ENCODE measurements at places on chromosomes 12 and 14.

DNA sequence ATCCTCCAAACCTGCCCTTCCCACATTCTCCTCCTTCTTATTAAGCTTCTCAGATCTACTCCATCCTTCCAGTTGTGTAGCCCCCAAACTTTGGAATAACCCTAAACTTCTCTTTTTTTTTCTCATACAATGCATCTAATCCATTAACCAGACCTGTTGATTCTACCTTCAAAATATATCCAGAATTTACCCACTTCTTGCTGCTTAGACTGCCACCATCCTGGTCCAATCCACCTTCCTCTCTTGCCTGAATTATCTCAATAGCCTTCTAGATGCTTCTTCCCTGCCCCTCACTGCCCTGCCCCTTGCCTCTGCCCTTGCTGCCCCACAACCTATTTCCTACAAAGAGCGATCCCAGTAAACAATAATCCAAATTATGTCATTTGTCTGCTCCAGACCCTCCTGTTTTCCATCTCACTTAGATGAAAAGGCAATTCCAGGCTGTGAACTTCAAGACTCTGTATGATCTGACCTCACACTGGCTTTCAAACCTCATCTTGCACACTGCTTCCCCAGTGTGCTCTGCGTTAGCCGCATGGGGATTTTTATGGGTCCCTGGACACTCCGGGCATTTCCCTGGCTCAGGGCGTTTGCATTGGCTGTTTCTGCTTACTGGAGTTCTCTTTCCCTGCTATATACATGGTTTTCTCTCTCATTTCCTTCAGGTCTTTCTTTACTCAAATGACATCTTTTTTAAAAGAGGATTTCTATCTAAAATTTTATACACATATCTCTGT lies 42.6 kb upstream of the HIF1A start:
- no peak for DNase-seq

- DNase-seq, result no peak
Observed at GRCh38 chr14:79600406-79600805, 610.9 kb downstream of the DIO2 start.

GRCh38 chr14:33561488-33562175 lies 389.2 kb downstream of the EGLN3 start:
- DNase-seq, result no peak

DNA sequence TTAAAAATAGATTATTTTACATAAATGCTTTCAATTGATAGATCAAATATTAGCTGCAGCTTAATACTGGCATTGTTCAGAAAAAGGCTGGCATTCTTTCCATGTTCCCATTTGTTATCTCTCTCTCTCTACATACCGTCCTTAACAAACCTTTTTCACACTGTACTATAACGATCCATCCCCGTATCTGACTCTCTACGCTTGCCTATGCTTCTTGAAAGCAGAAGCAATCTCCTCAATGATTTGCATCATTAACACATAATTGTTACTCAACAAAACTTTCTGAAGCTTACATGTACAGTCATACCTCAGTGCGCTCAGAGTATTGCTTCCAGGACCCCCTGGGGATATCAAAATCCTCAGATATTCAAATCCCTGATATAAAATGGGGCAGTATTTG lies 89.7 kb downstream of the TMTC1 start:
- DNase-seq, result no peak

DNA sequence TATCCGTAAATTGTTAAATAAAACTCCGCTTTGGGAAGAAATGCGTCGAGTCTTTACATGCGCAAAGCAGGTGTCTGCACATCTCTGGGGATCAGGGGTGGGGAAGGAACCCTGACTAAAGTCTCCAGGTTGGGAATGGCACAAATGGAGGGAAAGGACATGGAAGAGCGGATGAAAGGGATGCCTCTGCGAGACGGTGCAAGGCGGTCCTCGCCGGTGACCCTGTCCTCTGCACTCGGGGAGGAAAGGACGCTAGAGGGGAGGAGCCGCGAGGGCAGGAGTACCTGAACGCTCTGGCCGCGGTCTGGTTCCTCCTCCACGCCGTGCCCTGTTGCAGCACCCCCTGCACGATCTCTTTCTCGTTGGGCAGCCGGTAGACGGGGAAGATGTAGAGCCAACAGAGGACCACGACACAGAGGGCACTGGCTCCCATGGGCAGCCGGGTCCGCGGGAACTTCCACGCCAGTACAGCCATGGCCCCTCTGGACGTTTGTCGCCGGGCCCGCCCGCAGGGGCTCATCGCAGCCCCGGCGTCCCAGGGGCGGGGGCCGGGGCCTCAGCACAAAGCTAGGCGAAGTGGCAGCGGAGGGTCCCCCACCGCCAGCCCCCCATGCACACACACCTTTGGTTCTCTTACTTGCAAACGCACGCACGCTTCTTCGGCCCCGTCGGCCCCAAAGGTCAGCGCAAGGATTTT lies 646 bp downstream of the ST8SIA1 start:
- DNase-seq, result no peak

GRCh38 chr14:50233951-50234250 lies 2.5 kb upstream of the SOS2 start:
- no peak for DNase-seq

DNA sequence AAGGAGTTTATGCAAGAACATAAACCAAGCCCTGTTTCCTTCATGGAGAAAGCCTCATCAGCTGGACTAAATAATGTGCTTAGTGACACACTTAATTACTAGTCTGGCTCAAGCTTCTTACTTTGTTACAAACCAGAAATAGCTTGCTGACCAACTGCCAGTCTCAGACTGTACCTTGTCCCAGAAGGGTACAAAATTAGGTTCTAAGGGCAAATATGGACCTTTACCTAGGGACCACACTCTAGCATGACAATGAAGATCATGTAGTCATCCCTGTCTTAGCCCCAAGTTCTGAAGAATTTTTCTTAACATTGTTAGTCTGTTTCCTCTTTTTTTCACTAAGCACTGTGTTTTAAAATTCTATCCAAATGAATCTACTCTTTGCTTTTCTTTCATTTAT lies 2.2 kb downstream of the AMN1 start:
- no peak for DNase-seq

GRCh38 chr12:56833780-56834179 lies 70.7 kb downstream of the HSD17B6 start:
- no peak for DNase-seq

- DNase-seq, result no peak
Observed at GRCh38 chr12:3833670-3834310, 39.4 kb downstream of the PARP11 start.

DNA sequence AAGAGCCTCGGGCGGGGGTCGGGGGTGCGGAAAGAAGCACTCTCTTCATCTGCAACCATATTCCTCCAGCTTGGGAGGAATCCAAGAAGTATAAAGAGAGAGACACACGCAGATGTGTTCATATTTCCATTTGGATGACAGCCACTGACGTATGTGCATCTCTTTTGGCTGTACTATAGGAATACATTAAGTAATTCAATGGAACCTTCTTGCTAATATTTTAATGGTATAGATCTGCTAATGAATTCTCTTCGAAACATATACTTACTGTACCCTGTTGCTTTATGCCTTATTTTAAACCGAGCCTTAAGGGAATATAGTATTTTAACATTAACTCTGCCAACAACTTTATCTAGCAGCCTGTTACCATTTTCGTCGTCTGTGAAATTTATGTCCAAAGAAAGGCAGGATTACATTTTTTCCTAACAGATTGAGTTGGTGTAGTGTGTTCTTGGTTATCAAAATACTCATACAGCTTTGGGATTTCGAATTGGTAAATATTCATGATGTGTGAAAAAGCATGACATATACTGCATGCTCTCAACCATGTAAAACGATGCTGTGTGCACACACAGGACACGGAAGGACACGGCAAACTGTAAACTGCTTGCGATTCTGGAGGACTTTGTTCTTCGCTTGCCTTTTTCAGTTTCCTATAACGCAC lies 84.5 kb downstream of the CCDC88C start:
- no peak for DNase-seq

DNA sequence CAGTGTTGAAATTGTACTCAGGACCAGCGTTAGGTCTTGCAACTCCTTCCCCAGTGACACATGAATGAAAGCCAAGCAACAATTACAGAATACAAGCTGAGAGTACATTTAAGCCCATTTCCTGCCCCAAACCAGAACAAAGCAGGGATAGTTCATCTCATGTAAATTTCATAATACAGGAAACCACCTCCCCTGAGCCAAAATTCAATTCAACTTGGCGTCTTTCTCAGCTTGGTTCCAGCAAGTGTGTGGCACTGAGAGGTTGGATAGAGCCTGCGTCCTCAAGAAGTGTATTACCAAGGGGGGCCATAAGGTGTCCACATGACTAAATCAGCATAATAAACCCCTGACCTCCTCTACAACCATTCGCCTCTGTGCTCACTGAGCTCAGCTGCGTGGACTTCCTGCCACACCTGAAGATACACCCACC lies 278.9 kb upstream of the CRY1 start:
- DNase-seq, result peak; percentile 63

DNA sequence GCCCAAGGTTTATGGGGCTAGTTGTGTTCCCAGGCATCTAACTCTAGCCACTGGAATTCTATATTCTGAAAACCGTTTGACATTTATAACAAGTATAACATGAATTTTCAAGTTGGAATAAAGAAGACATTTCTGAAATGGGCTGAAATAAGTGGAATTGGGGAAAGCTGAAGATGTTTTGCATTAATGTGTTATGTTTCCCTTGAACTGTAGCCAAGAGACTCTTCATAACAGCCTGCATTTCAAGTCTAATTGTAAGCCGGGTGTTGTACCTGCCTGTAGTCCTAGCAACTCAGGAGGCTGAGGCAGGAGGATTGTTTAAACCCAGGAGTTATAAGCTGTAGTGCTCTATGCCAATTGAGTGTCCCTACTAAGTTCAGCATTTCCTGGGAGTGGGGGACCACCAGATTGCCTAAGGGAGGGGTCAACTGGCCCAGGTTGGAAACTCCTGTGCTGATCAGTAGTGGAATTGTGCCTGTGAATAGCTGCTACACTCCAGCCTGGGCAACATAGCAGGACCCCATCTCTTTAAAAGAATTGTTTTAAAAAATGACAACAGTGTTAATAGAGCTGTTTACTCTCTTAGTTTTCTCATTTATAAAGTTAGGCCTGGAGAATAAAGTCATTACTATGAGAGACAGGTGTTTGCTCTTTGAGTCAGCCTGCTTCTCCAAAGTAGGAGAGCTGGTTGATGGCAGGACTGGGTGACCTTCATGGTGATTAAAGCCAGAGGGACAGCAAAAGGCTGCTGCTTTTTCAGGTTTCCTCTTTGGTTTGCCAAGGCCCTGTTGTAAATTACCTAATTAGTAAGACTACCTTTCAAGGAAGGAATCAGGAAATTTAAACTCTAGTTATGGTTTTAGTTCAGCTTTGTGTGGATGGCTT lies 483.6 kb upstream of the RGS6 start:
- peak; percentile 37 for DNase-seq

DNA sequence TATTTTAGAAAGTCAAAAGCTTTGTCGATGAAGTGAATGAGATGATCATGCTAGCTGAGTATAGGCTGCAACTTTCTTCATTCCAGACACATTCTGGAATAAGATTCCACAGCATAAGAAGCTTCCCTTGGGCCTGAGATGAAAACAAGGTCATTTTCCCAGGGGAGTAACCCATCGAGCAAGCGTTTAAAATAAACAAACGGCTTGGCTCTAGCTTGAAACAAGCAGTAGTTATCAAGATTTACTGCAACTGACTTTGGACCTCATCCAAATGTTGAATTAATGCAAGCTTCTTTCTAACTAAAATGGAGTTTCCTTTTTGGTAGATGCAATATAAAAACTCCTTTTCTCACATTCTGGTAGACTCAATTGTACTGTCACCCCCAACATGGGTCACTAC lies 23.0 kb downstream of the KCNJ8 start:
- peak; percentile 35 for DNase-seq

GRCh38 chr12:92987362-92987761 lies 58.3 kb upstream of the EEA1 start:
- peak; percentile 95 for DNase-seq

- no peak for DNase-seq
Observed at GRCh38 chr14:33959692-33960151, 8.8 kb upstream of the EGLN3 start.

DNA sequence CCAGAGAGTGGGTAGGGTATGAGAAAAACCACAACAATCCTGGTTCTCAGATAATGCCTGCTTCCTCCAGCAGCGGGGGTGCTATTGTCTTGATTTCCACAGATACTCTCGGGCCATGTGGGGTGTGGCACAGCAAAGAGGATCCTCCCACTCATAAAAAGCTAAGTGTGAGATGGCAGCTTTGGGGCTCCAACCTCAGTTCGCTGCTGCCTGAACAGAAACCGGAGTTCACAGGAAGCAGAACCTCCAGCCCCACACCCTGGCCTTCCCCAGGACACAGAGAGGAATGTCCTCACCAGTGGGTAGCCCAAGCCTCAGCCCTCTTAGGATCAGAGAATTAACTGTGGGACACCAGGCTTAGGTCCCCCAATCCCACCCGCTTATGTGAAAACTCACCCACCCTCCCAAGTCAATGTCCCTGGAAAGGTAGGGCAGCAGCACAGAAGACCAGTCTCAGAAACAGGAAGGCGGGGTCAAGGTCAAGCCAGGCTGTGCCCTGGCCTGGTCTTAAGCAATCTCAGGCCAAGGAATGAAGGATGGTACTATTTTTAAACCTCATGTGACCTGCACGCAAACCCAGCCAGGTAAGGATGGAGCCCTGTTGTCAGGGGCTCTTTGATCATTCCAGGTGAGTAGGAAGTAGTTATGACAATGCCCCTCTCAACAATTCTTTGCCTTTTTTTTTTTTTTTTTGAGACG lies 9.0 kb downstream of the KCTD10 start:
- no peak for DNase-seq

DNA sequence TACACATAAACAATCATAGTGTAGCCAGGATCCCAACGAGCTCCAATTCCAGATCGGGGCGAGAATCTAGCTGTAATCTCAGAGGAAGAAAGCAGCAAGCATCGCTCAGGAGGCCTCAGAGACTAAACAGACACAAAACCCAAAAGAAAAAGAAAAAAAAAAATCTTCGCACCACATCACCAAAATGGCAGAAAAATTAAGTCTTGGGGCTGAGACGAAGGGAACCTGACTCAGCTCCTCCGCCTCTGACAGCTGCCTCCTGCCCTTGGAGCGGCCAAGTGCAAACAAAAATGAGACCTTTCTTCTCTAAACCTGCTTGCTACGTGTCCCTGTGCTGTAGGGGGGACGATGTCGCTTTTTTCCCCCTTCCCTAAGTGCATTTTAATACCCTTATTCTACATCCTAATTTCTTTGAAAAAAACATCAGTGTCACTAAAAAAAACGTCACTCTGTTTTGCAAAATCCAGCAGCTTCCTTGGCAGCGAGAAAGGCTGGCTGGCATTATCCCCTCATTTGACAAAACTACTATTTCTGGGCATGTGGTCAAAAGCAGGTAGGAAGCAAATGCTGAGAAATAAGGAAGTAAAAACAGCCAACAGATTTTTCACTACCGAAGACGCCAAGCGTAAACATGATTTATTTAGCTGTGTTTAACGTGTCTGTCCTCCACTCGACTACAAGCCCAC lies 30.5 kb downstream of the BCL11B start:
- no peak for DNase-seq

- DNase-seq, result no peak
Observed at GRCh38 chr14:99309220-99309766, 37.3 kb upstream of the BCL11B start.

- DNase-seq, result no peak
Observed at GRCh38 chr14:39229222-39229543, 4.5 kb upstream of the MIA2 start.

GRCh38 chr14:53151523-53152183 lies 1.5 kb downstream of the DDHD1 start:
- peak; percentile 73 for DNase-seq

- DNase-seq, result no peak
Observed at GRCh38 chr12:93831374-93831773, 154.2 kb downstream of the CRADD start.

All from adipocyte (in vitro differentiated cells).